ENCODE measurements at places on chromosomes 7 and 10. TPM values are rescaled to one million over a fixed set of nuclear protein-coding genes. Genes with fewer than 3 reads are reported as not detected.
A peak's percentile ranks its signal among the peaks of the same experiment; 100 is the strongest.

GRCh38 chr7:111560773-111561653 is 1.3 kb downstream of the IMMP2L start:
- no peak for DNase-seq

ACHE gene
- total RNA-seq, result 4.0 TPM

DNA sequence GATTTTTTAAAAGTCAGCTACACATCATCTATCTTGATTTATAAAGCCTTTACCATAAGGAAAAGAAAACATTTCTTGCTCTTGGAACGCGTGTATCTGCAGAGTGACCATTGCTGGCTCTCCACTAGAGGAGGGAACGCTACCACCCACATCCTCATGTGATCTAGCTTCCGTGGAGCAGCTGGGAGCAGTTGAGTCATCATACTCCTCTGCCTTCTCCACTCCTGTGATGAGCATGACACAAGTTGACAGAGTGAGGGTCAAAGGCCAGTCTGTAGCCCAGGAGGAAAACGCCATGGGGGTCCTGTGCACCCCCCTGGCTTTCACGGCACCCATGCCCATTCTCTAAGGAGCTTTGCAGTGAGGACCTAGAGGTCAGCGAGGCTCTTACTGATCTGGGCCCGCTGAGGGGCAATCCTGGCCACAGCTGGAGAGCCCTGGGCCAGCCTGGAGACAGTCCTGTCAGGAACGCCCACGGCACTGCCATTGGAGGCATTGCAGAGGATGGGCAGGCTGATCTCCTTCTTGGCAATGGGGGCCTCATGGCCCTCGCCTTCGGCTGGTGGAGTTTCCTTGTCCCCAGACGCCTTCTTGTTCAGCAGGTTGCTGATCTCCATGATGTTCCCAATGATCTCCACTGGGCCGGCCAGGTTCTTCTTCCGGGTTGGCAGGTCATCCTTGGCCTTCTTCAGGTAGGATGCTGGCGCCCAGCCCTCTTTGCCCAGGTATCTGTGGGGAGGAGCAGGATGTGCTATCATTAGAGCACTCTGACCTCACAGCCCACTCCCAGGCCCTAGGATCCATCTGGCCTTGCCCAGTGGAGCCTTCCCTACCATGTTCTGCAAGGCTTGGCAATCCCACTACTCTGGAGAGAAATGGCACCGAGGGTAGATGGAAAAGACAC is 119.2 kb downstream of the NEURL1 start:
- DNase-seq, result no peak

GRCh38 chr7:30880941-30881340 is 30.7 kb upstream of the AQP1 start:
- DNase-seq, result no peak

DNA sequence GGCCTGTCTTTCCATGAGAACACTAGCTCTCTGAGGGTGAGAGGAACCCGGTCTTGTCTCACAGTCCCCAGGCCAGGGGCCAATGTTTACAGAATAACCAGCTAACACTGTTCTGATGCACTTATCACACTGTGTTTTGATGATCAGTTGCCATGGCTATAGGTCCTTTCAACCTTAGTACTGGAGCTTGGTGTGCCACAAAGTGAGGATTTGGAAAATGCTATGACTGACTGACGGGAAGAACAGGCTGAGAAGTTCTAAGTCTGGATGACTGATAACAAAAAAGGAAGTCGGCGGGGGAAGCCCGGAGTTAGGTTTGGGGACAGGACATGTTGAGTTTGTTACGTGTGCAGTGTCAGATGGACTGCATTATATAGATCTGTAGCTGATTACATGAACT is 141.8 kb downstream of the CTTNBP2 start:
- DNase-seq, result no peak

GRCh38 chr10:19728376-19728775 is 87.9 kb upstream of the PLXDC2 start:
- no peak for DNase-seq

DNA sequence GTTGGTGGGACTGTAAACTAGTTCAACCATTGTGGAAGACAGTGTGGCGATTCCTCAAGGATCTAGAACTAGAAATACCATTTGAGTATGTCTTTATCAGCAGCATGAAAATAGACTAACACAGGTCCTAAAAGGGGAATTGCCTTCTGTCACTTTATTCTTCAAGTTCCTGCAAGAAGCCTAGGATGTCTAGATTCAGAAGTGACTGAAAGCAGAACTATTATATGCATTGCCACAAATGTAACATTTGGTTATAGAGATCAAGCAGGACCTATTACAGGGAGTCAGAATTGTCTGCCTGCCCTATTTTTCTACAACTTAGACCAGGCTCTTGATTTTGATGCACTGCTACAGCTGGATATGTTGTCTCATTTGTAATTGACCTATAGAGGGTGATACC is 364.7 kb downstream of the SORCS1 start:
- no peak for DNase-seq

SSBP1 gene
- 121 TPM for total RNA-seq

LRRC18 gene
- total RNA-seq, result not detected

DNA sequence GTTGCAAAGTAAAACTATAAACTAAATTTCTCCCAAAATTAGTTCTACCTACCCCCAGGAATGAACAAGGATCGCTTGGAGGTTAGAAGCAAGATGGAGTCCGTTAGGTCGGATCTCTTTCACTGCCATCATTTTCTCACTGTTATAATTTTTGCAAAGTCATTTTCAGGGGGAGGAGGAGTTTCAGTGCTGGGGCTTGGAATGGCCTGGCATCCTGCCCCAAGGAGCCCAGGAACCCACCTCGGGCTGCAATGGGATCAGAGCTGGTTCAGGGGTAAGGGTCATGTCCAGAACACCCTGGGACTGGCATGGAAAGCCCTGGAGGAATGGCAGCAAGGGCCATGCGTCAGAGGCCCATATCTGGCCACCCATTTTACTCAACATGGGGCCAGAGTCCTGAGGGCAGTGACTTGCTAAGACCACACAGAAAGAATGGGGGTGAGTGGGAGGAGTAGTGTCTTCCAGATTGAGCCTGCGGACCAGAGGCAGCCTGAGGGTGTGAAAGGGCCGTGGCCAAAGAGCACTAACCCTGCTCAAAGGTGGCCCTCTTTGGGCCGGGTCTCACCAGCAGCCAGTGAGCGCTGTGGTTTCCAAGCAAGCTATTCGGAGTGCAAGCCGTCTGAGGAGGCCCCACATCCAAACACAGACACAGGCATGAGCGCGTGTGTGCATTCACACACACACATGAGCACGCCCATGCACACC is 31.8 kb downstream of the GPRIN2 start:
- DNase-seq, result peak; percentile 45

- DNase-seq, result no peak
These were observed 54.5 kb downstream of the PARD3 start for GRCh38 chr10:34760606-34761005.

PKD2L1 gene
- total RNA-seq, result 0.16 TPM

THAP5 gene
- total RNA-seq, result 35.6 TPM

DNA sequence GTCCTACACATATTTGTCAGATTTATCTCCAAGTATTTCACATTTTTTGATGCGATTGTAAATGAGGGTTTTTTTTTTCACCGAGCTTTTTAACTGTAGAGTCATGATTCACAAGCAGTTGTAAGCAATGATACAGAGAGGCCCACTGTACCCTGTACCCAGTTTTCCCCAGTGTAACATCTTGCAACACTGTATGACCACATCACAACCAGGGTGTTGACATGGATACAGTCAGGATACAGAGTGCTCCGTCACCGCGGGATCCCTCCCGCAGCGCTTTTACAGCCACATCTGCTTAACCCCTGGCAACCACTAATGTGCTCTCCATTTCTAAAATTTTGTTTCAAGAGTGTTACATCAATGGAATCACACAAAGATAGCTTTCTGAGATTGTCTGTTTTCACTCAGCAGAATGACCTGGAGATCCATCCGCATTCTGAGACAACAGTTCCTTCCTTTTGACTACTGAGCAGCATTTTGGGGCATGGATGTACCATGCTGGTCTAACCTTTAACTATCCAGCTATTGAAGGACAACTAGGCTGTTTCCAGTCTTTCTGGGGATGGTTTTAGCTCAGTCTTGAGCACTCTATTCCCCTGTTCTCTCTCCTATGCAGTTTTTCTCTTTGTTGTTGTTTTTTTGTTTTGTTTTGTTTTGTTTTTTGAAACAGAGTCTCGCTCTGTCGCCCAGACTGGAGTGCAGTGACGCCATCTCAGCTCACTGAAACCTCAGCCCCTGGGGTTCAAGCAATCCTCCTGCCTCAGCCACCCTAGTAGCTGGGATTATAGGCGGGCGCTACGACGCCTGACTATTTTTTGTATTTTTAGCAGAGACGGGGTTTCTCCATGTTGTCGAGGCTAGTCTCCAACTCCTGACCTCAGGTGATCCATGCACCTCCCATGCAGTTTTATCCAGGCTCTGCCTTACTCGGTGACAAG is 25.9 kb downstream of the GPRIN2 start:
- no peak for DNase-seq

GIMAP6 gene
- total RNA-seq, result 26.3 TPM

GRCh38 chr7:133947458-133948254 is 179.5 kb upstream of the LRGUK start:
- no peak for DNase-seq

DNA sequence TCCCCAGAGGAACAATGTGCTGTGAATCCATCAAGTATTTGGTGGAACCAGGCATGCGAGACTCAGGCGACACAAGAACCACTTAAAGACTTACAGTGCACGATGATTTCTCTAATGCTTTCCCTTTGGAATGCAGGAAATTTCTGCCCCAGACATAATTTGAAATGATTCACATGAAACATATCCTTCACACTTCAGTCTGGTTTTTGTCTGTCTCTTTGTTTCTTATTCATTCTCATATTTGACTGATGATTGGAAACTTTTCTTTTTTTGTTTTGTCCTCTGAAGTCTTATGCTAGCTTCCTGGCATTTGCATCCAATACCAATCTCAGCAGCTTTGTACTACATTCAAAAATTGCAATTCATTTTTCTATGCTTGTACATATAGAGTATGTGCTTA is 502.8 kb downstream of the PHTF2 start:
- no peak for DNase-seq

TMEM176B gene
- 32.7 TPM for total RNA-seq

- no peak for DNase-seq
These were observed 357.1 kb upstream of the AOAH start for GRCh38 chr7:37081436-37081835.

DYNC1I1 gene
- total RNA-seq, result 14.6 TPM
